ENCODE measurements at places on chromosomes 11 and 22. TPM values are rescaled to one million over a fixed set of nuclear protein-coding genes. Genes with fewer than 3 reads are reported as not detected.

DNA sequence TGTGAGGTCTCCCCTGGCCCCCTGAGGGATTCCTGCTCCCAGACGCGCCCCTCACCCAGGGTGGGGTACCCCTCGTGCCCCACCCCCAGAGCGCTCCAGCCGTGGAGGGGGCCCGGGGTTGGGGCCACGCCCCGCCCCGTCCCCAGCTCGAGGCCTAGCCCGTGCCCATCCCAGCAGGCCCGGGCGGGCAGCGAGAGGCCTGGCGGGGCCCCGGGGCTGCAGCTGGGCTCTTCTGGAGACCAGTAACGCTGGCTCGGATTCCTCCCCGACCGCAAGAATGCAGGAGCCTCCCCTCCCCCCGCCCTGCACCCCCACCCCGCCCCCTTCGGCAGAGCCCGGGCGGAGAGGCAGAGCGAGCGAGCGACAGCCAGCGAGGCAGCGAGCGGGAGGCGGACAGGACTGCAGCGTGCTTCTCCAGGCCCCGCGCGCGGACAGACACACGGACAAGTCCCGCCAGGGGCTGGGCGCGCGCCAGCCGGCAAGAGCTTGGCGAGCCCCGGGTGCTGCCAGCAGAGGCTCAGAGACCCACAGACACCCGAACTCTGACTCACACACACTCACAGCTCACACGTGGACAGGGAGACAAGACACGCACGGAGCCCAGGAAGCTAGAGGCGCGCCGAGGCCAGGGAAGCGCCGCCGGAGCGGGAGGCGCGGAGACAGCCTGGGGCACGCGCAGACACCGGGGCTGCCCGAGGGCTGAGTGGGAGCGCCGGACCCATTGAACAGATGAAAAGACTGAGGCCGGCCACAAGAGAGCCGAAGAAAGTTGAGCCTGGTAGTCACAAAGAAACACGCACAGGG, 15.2 kb downstream of the BCL9L start:
- no peaks in the 10 kb centered on the region for H3K27me3 ChIP-seq
- peak overlapping the region; percentile 43 for H3K4me3 ChIP-seq
- peaks cover 86% of the 10 kb centered on the region for H3K4me1 ChIP-seq

- no peak overlapping the region for H3K4me3 ChIP-seq
- H3K27ac ChIP-seq: no peak overlapping the region
- no peaks in the 10 kb centered on the region for H3K4me1 ChIP-seq
- no peak for DNase-seq
- no peaks in the 10 kb centered on the region for H3K36me3 ChIP-seq
Measured at GRCh38 chr11:35404388-35404775, 15.0 kb downstream of the SLC1A2 start.

DNA sequence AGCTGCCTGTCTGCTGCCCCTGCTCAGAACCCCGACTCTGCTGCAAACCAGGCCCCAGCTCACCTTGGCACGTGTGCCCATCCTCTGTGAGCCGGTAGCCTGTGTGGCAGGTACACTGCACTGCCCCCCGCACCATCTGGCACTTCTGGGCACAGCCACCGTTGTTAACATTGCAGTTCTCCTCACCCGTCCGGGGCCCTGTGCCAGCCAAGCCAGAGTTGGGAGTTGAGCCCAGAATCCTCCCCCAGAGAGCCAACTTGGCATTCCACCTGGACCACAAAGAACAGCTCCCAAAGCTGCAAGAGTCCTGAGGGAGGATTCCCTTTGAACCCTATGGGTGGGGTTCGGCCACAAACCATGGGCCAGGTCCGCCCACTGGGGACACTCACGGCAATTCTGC, 22.5 kb downstream of the LRP4 start:
- no peaks in the 10 kb centered on the region for H3K27me3 ChIP-seq
- peaks cover 63% of the 10 kb centered on the region for H3K36me3 ChIP-seq
- no peak overlapping the region for H3K4me3 ChIP-seq

GRCh38 chr11:10746871-10747270, 4.2 kb upstream of the CTR9 start:
- H3K4me3 ChIP-seq: no peak overlapping the region
- no peak overlapping the region for H3K27ac ChIP-seq
- no peaks in the 10 kb centered on the region for H3K27me3 ChIP-seq
- no peaks in the 10 kb centered on the region for H3K4me1 ChIP-seq

DNA sequence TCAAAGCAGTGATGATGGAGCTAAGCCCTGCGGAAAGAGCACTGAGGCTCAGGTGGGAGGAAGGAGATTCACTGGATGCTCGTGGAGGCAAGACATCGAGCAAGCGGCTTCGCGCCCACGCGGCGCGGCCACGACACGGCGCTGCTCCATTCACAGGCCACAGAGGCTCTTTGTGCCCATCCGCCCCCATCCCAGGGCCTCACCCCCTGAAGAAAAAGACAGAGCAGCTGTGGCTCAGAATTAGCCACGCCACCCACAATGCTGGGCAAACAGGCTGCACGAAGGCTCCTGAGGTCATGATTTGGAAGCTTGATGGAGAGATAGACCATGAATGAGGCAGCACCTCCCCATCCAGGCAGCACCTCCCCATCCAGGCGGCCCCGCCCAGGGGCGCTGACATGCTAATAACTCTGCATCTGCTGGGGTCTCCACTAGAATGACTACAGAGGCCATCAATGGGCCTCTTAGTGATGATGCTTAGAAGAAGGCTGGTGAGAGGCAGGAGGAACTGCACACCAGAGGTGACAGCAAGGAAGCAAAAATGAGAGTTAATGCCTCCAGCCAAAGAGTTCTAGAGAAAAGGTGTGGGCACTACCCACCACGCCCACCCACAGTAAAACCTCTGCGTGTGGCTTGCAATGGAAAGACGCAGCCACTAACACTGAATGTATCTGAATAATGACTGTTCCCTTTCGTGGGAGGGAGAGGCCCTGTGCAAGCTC, 43.5 kb downstream of the MYH9 start:
- peaks cover 61% of the 10 kb centered on the region for H3K36me3 ChIP-seq
- no peak overlapping the region for H3K4me3 ChIP-seq
- H3K27me3 ChIP-seq: no peaks in the 10 kb centered on the region
- DNase-seq: peak; percentile 76

Gene MS4A4A
- polyA plus RNA-seq: 10.3 TPM

Gene OR2D2
- not detected for polyA plus RNA-seq

Gene SDF2L1
- 10.0 TPM for polyA plus RNA-seq
